Hematopoietic multipotent progenitor cell treated with erythropoietin and hydrocortisone succinate and interleukin-3 and kit ligand, for 8 days (in vitro differentiated cells): ENCODE measurements at places on chromosomes 12 and 14.

DNA sequence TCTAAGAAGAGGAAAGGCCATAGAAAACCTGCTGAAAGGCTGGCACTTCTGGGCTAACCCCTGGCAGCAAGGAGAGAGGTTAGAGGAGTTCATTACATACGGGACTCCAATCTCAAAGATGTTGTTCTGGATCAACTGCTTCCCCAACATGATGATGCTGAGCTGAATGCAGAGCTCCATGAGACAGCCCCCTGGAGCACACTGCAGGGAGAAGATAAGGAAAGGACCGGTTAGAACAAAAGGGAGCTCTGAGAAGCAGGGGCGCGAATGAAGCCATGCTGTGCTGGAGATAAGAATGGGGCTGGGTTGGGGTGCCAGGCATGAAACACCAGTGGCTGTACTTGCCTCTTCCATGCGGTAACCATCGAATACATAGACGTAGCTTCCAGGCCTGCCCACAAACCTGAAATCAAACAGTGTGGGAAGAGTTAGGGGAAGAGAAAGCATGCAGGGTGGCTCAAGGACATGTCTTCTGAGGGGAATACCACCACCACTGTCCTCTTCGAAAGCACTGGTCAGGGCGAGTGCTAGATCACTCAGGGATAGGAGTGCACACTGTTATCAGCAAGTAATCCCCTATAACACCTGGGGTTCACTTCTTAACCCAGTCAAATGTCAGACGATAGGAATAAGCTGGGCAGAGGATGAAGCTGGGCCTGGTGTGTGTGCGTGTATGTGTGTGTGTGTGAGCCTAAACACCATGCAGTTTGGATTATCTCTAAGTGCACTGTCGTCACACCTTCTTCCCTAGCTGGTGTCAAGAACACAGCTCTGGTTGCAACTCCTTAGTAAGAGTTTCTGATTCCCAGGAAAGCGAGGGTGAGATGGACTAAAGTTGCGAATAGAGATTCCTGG, 180.9 kb downstream of the NTF3 start:
- peak; percentile 97 for DNase-seq

DNA sequence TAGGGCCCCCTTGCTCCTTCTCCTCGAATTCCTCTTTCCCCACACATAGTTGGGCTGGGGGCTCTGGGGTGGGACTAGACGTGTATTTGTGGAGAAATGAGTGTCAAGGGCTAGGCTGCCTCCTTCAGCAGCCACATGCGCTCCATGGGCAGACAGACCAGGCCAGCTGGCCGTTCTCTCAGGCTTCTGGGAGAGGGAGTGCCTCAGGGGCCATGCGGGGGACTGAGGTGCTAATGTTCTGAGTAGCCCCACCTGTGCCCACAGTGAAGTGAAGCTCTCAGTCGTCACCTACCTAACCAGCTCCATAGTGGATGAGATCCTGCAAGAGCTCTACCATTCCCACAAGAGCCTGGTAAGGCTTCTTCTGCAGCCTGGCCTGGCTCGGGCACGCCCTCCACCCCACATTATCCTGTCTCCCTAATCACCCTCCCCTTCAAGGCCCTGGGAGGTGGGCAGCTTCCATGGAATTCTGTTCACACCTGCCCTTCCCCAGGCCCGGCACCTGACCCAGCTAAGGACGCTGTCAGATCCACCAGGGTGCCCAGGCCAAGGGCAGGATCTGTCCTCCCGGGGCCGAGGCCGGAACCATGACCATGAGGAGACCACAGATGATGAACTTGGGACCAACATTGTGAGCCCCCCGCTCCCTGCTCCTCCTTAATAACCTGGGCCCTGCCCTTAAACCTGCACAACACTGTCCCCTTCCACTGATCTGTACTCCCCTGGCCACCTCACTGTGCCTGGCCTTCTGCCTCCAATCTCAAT, 9.0 kb upstream of the CPNE6 start:
- DNase-seq: no peak

GRCh38 chr14:78567343-78567742, 397.2 kb downstream of the NRXN3 start:
- no peak for DNase-seq

GRCh38 chr12:101706403-101706802, 9.0 kb downstream of the CHPT1 start:
- DNase-seq: no peak

DNA sequence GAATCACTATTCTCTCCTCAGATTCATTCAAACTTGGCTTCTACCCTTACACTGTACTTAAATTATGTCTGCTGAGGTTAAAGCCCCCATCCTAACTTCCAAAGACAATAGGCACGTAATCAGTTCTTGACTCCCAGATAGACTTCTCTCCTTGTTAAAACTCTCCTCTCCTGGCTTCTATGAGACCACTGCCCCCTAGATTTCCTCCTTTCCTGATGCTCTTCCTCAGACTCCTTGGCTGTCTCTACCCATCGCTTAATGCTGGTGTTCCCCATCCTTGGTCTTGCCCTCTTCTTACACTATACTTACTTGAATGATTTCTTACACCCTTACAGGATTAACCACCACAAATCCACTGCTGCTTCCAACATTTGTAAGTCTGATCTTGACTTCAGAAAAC, 32.8 kb downstream of the TC2N start:
- no peak for DNase-seq

DNA sequence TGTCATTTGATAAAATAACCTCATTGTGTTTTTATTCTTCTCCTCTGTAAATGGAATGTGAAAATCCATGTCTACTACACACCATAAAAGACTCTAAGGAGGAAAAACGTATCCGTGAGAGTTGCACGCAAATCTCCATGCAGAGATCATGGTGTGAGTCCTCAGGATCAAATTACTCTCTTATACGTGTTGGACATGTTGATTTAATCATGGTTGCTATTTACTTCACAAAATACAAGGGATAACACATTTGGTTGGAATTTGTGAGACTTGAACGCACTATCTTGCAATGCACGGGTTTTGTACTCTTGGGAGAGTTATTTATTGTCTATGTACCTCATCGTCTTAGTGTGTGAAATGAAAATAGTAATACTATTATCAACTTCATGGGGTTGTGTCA, 128.0 kb upstream of the RASSF8 start:
- DNase-seq: no peak

DNA sequence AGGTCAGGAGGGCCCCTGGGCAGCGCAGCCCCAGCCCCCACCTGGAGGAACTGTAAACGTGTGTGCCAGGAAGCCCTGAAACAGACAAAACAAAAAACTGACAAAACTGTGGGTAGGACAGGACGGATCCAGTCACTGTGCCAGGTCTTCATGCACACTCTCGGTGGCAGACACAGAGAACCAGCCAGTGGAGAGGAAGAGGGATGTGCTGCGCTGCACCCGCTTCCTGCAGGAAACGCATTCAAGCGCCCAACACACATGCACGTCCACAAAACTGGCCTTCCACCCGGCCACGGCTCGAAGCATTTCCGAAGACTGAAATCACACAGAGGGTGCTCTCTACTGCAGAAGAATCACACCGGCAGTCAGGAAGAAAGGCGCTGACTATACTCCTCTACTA, 16.9 kb downstream of the BRF1 start:
- no peak for DNase-seq

DNA sequence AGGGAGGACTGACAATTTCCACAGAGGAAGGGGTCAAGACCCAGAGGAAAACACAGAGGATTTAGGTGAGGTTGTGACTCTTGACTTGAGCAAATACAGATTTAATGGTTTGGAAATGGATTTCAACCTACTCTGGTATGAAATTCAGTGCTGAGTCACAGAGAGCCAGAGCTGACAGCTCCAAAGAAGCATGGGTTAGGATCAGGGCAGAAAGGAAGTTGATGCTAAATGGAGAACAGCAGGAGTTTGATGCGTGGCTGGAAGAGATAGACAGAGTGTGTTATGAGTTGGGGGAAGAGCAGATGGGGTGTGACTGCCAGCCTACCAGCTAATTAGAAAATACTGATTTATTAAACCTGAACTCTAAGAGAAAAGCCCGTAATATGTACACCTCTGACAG, 272.6 kb downstream of the FOXG1 start:
- DNase-seq: no peak

DNA sequence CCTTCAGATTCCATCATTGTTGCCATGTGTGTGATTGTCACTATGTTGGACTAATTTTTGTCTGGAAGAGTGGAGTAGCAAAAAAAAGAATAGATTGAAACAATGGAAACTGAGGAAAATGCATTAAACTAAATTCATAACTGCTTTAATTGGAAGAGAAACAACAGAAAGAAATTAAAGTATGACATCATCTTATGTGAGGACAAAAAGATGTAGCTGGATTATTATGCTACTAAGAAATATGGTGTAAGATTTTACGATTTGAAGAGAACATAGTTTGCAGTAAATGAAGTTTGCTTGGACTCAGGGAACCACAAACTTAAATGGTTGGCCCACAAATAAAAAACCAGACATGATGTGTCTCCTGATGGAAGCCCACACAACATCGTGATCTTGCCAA, 76.8 kb downstream of the PRKCH start:
- DNase-seq: no peak
